ENCODE measurements at places on chromosomes 7 and 10. TPM values are rescaled to one million over a fixed set of nuclear protein-coding genes. Genes with fewer than 3 reads are reported as not detected.

Gene SNX10
- total RNA-seq: 2.5 TPM

Gene BICC1
- total RNA-seq: 12.6 TPM

Gene SFTPD
- 6.2 TPM for total RNA-seq

Gene NUTM2A
- total RNA-seq: 2.5 TPM

GRCh38 chr7:107874111-107874510 is 16.9 kb upstream of the DLD start:
- no peak for DNase-seq

DNA sequence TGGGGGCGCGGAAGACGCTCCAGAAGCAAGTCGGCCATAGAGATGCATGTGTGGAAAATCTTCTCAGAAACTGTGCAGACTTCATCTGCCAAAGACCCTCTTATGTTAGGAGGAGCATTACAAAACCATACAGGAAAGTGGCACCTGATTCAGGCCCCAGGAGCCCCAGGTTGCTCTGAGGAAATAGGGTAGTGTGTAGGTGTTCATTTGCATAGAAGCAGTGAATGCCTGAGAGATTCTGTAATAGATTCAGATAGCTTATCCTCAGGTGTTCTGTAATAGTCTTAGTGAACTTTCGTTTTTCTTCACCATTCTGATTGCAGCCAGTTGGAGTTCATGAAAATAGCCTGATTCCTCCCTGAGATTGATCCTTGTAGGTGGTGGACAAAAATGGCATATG is 106.4 kb upstream of the GJD4 start:
- no peak for DNase-seq

GRCh38 chr7:832167-832967 is at the start of gene SUN1:
Gene SUN1 (plus strand): TSS chr7:832476. CDS start chr7:832525, 49 bp downstream.
- peak; percentile 79 for DNase-seq

- DNase-seq: no peak
These were observed 96.4 kb downstream of the SLIT1 start for GRCh38 chr10:97089209-97089870.

DNA sequence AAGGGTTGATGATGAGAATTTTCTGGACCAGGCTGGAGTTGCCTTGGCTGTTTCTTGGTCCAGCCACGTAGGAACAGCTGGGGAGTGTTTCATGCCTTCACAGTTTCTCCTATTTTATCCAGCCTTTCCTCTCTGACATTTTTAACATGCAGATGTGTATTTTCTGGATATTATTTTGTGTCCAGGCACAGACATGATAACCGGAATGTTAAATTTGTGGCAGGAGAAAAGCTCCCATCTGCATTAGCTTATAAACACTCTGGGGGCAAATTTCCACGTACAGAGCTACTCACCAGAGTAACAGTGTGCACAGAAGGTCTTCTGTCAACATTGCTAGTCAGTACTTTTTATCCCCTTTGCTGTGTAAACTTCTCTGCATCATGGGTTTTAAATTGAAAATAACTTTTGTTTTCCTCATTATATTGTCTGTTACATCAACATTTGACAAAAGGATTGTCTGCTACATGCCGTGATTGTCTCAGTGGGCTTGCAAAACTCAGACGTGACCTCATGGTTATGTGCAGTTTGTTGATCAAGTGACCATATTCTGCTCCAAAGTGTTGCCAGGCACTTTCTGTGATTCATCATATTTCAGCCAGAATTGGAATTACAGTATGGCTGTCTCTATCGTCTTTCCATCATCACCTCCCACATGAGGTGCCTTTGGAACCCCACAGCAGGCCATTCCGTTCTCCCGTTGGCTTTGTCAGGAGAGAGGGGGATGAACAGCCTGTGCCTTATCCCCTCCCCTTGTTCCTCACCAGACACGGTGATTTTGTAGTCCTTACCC is 41.4 kb downstream of the INSYN2A start:
- DNase-seq: no peak

- no peak for DNase-seq
These were observed 22.2 kb downstream of the PARD3 start for GRCh38 chr10:34792881-34793280.
